ENCODE measurements at places on chromosomes 13 and 19. TPM values are rescaled to one million over a fixed set of nuclear protein-coding genes. Genes with fewer than 3 reads are reported as not detected.
A peak's percentile ranks its signal among the peaks of the same experiment; 100 is the strongest.

GRCh38 chr19:5308451-5309437, 31.9 kb downstream of the PTPRS start:
- DNase-seq: peak; percentile 60

GRCh38 chr19:31470229-31470939, 121.1 kb upstream of the TSHZ3 start:
- no peak for DNase-seq

- no peak for DNase-seq
Observed at GRCh38 chr13:20654156-20654555, 49.3 kb upstream of the IL17D start.

- DNase-seq: no peak
Observed at GRCh38 chr19:14441041-14441938, 8.2 kb downstream of the PKN1 start.

GRCh38 chr19:49150106-49150943, 4.9 kb downstream of the HRC start:
- DNase-seq: peak; percentile 95

- no peak for DNase-seq
Observed at GRCh38 chr13:66663206-66663605, 566.9 kb downstream of the PCDH9 start.

DNA sequence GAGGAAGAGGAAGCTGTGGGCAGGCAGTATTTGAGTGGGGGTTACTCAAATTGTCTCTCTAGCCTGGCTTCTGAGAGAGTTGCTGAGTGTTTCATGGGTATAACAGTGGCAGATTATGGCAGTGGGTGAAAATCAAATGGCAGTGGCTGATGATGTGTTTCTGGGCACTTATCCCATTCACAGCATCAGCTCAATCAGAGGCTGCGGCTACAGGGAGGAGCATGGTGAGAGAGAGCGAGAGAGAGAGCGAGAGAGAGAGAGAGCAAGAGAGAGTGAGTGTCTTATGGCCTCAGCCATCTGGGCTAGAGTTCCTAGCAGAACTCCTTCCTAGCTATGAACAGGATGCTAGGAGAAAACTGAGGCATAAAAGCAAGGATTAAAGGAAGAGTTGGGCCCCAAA, 178.9 kb downstream of the OLFM4 start:
- no peak for DNase-seq

DNA sequence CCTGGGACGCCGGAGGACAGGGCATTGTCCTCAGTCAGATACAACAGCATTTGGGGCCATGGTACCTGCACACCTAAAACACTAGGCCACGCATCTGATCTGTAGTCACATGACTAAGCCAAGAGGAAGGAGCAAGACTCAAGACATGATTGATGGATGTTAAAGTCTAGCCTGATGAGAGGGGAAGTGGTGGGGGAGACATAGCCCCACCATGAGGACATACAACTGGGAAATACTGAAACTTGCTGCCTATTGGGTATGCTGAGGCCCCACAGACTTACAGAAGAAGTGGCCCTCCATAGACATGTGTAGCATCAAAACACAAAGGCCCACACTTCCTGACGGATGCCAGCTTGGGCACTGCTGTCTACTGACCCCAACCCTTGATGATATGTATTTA, 1.4 kb upstream of the ICAM4 start:
- DNase-seq: no peak

DNA sequence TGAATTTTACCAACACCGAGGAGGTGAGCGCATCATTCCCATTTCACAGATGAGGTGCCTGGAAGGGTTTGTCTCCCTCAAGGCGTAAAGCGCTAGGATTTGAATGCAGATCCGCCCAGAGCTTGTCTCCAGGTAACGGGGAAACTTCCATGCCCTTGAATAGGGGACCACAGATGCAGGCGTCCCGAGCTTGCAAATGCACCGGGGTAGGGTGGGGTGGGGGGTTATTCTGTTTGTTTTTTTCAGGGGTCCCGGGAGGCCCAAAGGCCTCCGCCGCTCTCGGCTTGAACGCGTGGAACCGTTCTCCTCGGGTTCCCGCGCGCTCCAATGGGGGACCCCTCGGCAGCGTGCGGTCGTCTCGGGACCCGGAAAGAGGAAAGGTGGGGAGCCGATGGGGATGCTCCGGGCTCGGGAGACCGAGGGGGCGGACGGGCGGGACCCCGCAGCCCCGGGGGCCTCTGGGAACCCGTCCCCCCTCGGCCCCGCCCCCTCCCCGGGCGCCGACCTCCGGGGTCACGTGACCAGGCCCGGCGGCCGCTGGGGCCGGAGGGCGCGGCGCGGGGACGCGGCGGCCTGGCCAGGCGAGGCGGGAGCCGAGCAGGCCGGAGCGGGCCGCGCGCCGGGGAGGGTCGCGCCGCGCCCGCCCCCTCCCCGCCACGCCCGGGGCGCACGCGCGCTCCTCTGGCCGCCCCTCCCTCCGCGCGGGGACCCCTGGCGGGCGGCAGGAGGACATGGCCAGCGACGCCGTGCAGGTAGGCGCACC, at the start of gene PKN1:
PKN1 (plus strand) TSS at position 516 of the 763 bp plus-strand sequence; CDS start at position 732, 216 bp downstream.
- peak; percentile 86 for DNase-seq

DNA sequence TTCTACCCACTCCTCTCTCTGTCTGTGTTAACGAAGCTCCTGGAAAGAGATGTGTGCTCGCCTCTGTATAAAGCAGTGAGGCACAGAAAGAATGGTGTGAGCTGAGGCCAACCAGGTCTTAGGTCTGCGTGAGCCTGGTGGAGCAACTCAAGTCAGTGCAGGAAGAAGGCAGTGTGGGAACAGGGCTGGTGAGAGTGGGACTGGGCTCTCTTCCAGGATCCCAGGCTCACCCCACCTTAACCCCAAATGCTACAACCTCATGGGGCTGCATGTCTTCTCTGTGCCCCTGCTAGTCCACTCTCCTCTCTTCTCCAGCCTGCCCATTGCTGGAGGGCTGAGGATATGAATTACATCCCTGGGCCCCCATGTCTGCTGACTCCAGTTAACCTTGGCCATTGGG, 127.4 kb downstream of the DCT start:
- no peak for DNase-seq

DNA sequence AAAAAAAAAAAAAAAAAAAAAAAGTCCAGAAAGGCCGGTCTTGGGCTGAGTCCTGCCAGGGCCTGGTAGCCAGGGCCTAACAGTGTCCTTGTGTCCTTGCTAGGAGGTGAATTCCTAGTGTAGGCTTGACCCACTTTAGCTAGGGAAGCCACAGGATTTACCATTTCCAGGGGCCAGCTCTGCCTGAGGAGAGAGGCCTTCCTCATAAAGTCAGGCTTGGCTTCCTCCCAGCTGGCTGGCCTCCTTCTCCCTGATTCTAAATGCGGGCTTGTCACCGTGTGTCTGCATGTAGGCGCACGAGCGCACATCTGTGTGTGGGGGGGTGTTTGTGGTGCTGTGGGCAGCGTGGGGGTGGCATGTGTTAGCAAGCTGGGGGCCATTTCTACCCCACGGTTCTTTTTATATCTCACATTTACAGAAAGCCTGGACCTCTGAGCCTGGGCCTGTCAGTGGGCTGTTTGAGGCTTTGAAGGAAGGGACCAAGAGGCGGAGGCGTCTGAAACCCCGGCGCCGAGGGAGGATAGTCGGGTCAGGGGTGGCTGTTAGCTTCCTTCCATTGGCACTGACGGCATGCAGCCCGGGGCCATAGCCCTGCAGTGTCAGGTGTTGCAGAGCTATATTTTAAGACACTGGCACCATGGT, 31.7 kb downstream of the IER2 start:
- peak; percentile 77 for DNase-seq

DNA sequence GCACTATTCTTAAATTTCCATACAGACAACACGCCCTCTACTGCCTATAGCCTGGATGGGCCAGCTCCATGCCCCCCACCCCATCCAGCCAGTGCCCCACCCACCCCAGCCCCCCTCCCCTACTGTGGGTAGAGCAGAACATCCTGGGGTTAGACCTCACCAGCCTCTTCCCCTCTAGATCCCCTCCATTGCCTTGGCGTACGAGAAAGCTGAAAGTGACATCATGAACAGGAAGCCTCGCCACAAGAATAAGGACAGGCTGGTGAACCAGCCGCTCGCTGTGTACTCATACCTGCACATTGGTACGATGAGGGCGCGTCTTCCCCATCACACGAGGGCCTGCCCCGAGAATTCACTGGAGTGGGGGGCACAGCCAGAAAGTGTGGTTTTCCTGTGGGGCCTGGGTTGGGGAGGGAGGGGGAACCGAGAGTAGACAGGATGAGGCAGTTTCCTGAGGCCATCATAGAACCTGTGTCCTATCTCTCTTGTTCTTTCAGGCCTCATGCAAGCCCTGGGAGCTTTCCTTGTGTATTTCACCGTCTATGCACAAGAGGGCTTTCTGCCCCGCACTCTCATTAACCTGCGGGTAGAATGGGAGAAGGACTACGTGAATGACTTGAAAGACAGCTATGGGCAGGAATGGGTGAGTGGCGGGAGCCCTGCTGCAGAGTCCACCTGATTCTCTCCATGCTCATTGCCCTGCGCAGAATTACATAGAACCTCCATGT, 29.1 kb downstream of the ATP12A start:
- no peak for DNase-seq

DNA sequence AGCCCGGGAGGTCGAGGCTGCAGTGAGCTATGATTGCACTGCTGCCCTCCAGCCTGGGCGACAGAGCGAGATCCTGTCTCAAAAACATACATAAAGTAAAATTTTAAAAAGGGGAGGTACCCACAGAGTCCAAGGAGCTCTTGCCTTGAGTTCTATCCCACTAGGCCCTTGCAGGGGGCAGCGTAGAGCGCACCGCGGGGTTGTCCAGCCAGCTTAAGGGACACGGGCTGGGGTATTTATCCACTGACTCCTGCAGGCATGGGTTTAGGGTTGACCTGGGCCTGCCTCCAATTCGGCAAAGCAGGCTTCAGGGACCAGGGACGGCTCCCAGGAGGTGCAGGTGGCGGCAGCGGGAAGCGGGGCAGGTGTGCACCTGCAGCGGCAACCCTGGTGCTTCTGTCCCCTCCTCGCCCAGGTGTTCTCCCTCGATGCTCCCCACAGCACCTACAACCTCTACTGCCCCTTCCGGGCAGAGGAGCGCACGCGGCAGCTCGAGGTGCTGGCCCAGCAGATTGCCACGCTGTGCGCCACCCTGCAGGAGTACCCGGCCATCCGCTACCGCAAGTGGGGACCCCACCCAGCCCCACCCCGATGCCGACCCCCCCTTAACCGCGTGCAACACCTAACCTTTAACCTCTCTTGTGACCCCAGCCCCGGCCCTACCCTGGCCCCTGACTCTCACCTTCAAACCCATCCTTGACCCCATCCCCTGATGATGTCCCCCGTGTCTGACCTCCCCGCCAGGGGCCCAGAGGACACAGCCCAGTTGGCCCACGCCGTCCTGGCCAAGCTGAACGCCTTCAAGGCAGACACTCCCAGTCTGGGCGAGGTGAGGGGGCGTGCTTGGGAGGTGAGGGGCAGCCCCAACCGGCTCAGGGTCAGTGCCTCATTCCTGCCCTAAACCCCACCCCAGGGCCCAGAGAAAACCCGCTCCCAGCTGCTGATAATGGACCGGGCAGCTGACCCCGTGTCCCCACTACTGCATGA, 4.7 kb downstream of the STXBP2 start:
- no peak for DNase-seq

- DNase-seq: no peak
Observed at GRCh38 chr19:35796645-35797542, 15.8 kb downstream of the PRODH2 start.

DNA sequence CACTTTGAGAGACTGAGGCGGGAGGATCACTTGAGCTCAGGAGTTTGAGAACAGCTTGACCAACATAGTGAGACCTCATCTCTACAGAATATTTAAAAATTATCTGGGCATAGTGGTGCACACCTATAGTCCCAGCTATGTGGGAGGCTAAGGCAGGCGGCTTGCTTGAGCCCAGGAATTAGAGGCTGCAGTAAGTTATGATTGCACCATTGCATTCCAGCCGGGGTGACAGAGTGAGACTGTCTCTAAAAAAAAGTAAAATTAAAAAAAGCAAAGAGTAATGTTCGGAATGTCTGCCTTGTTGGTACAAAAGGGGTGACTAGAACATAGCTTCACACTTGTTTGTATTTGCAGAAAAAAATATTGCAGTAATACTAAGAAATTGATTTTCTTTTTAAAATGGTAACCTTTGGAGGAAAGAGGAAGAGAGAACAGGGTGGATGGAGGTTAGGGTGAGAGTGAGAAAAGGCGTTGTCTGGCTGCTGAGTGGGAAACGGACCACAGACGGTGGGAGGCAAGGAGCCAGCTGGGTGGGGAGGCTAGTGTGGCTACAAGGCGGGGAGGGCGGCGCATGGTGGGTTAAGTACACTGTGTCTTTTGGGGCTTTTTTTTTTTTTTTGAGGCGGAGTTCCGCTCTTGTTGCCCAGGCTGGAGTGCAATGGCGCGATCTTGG, 10.2 kb downstream of the PPP1R14A start:
- DNase-seq: no peak

- DNase-seq: no peak
Observed at GRCh38 chr13:41470196-41470595, 12.8 kb downstream of the RGCC start.

- peak; percentile 91 for DNase-seq
Observed at GRCh38 chr19:16371540-16371986, 46.9 kb downstream of the KLF2 start.

The C13orf42 gene
- not detected for total RNA-seq

The DNAJC15 gene
- 18.8 TPM for total RNA-seq

The ZNF737 gene
- 22.7 TPM for total RNA-seq

The C5AR2 gene
- total RNA-seq: 2.5 TPM

The ATP8A2 gene
- total RNA-seq: 0.50 TPM

The FUT1 gene
- total RNA-seq: 4.3 TPM

The CCDC8 gene
- total RNA-seq: 18.9 TPM

The PSG1 gene
- total RNA-seq: not detected

The OR10H1 gene
- total RNA-seq: 0.09 TPM

The RFPL4A gene
- 0.41 TPM for total RNA-seq

The CALM3 gene
- 217 TPM for total RNA-seq

The CDC42EP5 gene
- 29.9 TPM for total RNA-seq
